Stimulated activated CD8-positive, alpha-beta memory T cell treated with anti-CD3 and anti-CD28 coated beads, Interleukin-4, amount 100 ng/mL, for 4 hours (primary cell): ENCODE measurements at places on chromosomes 11 and 22.
A peak's percentile ranks its signal among the peaks of the same experiment; 100 is the strongest.

DNA sequence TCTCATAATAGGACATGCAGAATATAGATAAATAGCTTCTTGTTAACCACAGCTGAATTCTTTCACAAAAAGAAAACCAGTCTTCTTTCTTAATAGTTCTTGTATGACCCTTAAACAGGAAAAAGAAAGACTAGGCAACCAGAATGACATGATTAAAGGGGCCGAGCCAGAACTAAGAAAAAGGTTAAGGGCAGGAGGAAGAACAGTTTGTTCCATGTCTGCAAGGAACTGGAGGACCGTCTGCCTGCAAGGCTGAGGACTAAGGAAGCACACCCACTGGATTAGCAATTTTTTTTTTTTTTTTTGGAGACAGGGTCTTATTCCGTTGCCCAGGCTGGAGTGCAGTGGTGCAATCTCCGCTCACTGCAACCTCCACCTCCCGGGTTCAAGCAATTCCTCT lies 26.0 kb upstream of the TMPRSS5 start:
- DNase-seq = no peak

DNA sequence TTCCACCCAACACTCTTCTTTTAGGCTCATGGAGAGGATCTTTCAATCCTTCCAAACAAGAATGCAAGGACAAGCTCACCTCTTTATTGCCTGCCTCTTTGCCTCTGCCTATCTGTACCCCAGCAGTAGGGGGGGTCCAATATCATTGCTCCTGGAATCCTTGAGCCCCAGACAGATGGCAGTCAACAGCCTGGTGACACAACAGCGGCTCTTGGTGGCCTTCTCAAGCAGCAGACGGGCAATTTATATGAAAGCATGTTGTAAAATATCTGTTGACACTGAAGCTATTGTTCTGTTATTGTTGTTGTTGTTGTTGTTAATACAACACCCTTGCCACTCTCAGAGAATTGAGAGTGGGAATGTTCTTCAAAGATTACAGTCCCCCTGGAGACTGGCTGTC lies 480.0 kb upstream of the CADM1 start:
- no peak for DNase-seq

DNA sequence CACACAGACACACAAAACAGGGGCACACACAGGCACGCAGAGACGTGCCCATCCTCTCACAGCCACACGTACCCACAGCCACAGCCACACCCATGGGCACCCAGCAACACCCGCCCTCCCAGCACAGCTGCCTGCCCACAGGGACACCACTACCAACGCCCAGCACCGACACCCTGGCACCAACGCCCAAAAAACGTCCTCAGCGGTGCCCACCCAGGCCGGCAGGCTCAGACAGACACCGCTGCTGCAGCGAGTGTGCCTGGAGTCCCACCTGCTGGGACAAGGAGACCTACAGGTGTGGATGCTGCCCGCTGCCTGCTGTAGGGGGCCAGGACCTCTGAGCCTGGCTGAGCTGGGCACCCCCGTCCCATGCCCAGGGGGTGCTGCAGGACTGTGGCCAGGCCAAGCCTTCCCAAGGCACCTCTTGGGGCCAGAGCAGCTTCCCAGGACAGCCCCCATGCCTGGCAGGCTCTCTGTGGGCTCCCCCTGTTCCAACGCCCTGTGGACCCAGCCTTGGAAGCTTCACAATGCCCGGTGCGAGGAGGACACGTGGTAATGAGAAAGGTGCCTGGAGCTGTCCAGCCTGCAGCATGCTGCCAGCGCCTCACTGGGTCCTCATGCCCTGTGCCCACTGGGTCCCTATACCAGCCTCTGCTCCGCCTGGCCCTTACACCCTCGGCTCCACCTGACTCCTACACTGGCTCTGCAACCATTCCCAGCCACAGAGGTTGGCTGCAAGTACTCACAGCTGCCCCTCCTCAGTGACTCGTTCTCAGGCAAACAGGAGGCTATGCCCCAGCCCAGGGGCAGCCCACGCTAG lies 45.8 kb upstream of the TH start:
- DNase-seq = no peak

DNA sequence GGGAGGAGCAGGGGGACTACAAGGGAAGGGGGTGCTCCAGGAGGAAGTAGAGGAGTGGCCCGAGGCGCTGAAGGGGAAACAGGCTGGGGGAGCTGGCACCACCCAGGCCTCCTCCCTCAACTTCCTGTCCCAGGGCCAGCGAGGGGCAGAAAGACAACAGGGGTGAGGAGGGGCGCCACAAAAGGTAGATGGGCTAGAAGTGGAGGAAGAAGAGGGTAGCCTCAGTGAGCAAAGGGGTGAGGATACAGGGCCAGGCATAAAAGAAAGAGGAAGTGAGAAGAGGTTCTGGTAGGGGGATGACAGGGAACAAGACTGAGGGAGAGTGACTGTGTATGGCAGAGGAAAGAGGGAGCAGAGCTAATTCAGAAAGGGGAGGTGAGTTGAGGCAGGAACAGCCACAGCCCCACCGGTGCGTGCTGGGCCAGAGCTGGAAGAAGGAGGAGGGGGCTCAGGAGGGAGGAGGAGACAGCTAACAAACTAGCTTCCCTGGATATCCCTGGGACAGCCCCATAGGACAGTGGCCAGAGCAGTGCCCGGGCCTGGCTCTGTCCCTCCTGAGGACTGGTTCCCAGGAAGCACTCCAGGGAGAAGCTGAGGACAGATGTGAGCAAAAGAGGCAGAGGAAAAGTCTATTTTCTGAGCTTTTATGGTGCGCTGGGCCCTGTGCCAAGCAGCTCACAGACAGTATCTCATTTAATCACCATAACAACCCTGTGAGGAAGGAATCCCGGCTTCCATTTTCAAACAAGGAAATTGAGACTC lies 8.5 kb downstream of the DCHS1 start:
- no peak for DNase-seq

DNA sequence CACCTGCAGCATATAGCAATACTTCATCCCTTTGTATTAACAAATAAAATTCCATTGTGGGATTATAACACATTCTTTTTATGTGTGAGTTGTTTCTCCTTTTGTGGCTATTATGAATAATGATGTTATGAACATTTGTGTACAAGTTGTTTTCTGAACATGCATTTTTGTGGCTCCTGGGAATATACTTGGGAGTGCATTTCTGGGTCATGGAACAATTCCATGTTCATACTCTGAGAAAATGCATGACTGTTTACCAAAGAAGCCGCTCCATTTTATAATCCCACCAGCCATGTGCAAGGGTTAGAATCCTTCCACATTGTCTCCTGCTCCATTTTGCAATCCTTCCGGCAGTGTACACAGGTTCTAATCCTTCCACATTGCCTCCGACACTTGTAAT lies 713.8 kb downstream of the TBC1D22A start:
- DNase-seq = no peak

DNA sequence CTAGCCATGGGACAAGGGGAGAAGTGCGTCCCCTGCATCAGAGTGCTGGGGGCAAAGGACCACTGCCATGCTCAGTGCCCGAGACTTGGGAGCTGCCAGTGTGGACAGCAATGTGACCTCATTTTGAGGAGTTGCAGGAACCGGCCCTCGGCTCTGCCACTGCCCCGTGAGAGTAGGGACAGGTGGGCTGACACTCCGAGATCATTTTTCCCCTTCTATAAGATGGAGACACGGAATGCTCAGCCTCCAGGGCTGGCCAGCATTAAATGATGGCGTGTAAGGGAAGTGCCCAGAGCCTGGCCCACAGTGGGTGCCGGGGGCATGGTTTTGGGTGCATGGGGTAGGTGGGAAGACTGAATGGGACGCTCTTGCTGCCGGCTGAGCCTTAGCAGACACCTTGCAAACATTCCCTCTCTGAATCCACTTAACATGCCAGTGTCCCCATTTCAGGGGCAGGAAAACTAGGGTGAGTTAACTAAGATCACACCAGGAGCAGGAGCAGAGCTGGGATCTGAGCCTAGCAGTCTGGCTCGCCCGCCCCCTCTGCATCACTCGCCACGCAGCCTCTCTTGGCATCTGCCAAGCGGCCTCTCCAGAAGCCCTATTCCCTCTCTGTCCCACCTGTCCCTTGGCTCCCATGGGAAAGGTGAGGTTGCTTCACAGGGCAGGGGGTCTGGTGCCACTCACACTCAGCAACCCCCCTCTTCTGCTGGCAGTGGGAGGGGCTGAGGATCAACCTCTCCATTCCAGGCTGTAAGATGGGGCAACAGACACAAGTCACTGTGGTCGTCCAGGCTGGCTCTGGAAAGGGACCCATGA lies 13.6 kb downstream of the NPTXR start:
- DNase-seq = no peak

- DNase-seq = no peak
Observed at GRCh38 chr11:111525456-111525855, 10.9 kb downstream of the HOATZ start.

- no peak for DNase-seq
Observed at GRCh38 chr11:69383372-69384250, 89.7 kb downstream of the MYEOV start.

GRCh38 chr22:40451210-40451609 lies 80.8 kb downstream of the SGSM3 start:
- DNase-seq = no peak

- DNase-seq = no peak
Observed at GRCh38 chr22:23242473-23243001, 62.2 kb downstream of the BCR start.

DNA sequence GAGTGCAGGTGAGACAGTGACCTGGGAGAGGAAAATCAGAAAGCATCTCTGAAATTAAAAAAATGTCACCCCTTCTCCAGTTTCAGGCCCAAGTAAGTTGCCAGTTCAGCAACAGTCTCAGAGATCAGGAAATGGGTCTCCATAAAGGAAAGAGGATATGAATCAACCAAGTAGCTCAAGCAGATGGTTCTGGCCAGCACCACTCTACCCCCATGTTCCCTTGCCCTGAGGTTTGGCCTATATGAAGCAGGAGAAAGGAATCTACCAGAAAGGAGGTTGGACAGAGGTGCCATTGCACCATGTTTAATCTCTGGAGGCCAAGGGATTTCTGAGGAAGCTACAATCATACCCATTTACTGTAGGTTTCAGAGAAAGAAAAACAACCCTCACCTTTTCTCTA lies 7.7 kb downstream of the FZD4 start:
- DNase-seq = no peak

DNA sequence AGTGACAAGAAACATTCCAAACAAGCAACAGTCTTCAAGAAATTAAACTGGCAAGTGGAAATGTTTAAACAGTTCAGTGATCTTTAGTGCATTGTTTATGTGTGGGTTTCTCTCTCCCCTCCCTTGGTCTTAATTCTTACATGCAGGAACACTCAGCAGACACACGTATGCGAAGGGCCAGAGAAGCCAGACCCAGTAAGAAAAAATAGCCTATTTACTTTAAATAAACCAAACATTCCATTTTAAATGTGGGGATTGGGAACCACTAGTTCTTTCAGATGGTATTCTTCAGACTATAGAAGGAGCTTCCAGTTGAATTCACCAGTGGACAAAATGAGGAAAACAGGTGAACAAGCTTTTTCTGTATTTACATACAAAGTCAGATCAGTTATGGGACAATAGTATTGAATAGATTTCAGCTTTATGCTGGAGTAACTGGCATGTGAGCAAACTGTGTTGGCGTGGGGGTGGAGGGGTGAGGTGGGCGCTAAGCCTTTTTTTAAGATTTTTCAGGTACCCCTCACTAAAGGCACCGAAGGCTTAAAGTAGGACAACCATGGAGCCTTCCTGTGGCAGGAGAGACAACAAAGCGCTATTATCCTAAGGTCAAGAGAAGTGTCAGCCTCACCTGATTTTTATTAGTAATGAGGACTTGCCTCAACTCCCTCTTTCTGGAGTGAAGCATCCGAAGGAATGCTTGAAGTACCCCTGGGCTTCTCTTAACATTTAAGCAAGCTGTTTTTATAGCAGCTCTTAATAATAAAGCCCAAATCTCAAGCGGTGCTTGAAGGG lies 6.0 kb downstream of the MALAT1 start:
- DNase-seq = no peak

- DNase-seq = no peak
Observed at GRCh38 chr11:122030286-122030685, 85.7 kb downstream of the BLID start.

DNA sequence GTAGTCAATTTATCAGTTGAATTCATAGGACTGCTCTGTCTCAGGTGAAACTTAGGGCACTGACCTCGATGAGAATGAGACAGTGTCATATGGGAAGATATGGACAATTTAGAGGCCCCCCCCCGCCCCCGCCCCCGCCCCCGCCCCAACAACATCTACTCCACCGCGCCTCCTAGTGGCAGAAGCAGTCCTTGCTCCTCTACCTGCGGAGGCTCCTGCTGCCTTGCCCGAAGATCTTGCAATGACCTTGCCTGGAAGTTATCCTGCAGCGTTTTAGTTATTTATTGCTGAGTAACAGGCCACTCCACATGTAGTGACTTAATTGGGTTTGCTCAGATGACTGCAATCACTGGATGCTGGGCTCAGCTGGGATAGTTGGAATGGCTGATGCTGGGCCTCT lies 15.2 kb downstream of the SERPINH1 start:
- DNase-seq = peak; percentile 32

GRCh38 chr11:76835928-76836612 lies 24.6 kb upstream of the ACER3 start:
- no peak for DNase-seq

GRCh38 chr22:42836026-42836425 lies 21.0 kb downstream of the ARFGAP3 start:
- DNase-seq = no peak

GRCh38 chr11:35914816-35915215 lies 29.0 kb upstream of the LDLRAD3 start:
- no peak for DNase-seq

DNA sequence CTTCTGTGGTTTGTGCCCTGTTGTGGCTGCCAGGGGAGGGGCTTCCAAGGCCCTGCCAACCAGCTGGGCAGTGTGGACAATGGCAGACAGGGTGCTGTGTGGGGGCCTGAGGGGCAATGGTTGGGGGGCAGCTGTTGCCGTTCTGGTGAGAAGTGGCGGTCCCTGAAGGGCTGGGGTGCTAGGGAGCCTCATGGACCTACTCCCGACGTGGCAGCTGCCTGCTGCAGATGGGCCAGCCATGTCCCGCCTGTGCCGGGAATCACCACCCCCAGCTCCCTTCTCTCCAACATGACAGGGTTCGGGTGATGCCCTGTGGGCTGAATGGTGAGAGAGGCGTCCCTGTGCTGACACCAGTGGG lies 74.2 kb downstream of the KCNQ1 start:
- no peak for DNase-seq

DNA sequence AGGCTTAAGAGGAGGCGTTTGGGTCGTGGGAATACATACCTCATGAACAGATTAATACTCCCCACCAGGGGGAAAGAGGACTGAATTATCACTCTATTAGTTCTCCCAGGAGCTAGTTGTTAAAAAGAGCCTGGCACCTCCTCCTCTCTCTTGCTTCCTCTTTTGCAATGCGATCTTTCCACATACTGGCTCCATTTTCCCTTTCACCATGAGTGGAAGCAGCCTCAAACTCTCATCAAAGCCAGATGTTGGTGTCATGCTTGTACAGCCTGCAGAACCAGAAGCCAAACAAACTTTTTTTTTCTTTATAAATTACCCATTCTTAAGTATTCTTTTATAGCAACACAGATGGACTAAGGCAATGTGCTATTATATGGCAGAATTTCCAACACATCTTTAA lies 258.5 kb downstream of the FAM76B start:
- no peak for DNase-seq

GRCh38 chr11:81420668-81421250 lies 1312.9 kb downstream of the FAM181B start:
- no peak for DNase-seq
